IPS DF 19.7 (cell line): ENCODE measurements at places on chromosomes 11 and 22.

DNA sequence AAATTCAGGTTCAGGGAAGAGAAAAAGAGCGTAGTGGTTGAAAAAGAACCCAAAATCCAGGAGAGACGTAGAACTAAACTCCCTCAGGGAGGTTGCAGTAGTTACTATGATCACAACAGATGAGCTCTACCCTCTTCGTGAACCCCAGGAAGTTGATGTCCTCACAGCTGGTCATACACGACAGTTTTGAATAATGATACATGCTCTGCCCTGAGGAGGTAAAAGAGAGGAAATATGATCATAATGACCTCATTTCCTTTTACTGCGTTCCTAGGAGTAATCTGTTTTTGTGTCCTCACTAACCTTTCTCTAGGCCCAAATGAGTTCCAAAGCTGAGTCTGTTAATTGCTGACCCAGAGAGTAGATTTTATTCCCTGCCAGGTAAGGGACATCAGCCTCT lies 1.3 kb downstream of the PATE2 start:
- DNase-seq = no peak

GRCh38 chr11:116111546-116111945 lies 607.3 kb upstream of the CADM1 start:
- DNase-seq = no peak

DNA sequence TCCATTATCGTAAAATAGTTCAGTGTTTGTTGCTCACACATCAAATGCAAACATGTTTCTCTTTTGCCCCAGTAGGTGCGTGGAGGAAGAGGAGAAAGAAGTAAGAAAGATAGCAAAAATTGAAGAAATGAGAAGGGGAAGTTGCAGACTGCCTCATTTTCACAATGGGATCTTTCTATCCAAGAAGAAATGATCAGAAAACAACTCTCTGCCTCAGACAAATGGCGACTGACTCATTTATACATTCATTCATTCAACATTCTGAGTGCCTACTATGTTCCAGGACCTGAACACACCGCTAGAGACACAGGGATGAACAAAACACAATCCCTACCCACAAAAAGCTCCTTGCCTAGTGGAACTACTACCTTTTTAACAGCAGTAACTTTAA lies 367 bp downstream of the HPS5 start:
- DNase-seq = no peak

DNA sequence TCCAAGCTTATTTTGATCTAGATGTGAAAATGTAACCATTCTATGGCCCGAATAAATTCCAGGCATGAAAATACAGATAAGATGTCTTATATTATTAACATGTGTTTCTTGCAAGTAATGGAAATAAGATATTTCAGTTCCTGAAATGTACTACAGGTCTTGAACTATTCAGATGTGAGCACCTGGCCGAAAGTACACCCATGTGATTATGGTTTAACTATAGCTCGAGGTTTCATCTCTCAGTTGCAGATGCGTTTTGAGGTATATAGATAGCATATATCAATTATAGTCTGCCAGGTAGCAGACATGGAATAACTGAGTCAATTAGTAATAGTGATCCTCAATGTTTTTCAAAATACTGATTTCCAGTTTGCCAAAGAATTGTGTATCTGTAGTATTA lies 68.3 kb downstream of the DDIAS start:
- no peak for DNase-seq

DNA sequence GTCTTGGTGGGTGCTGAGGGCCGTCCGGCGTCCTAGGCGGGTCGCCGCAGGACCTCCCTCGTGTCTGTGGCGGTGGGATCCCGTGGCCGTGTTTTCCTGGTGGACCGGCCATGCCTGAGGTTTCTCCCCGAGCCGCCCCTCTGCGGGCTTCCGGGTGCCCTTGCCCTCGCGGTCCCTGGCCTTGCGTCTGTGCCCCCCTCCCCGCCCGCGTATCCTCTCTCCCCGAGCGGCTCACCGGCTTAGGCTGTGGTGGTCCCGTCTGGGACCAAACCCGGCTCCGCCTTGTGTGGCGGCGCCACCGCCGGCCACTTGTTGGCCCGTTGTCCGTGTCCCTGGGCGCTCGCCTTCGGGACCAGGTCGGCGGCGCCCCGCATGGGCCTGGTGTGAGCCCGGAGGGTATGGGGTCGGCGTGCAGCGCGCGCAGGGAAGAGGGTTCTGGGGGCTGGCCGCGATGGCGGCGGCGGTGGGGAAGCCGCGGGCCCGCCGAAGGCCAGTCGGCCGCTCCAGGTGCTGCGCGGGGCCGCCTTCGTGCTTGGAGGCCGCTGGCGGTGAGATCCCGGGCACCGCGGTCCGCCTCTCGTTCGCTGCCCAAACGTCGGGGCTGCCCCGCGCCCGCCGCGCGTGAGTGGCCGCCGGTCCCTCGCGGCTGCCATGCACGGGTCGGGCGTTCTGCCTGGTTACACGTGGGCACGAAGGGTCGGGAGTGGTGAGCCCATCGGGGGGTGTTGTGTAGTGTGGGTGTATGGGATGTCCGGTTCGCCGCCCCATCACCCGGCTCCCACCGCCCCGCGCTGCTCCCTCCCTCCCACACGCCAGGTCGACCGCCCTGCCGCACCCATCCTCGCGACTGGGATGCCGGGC lies 3899.1 kb upstream of the OR11H1 start:
- DNase-seq = no peak

DNA sequence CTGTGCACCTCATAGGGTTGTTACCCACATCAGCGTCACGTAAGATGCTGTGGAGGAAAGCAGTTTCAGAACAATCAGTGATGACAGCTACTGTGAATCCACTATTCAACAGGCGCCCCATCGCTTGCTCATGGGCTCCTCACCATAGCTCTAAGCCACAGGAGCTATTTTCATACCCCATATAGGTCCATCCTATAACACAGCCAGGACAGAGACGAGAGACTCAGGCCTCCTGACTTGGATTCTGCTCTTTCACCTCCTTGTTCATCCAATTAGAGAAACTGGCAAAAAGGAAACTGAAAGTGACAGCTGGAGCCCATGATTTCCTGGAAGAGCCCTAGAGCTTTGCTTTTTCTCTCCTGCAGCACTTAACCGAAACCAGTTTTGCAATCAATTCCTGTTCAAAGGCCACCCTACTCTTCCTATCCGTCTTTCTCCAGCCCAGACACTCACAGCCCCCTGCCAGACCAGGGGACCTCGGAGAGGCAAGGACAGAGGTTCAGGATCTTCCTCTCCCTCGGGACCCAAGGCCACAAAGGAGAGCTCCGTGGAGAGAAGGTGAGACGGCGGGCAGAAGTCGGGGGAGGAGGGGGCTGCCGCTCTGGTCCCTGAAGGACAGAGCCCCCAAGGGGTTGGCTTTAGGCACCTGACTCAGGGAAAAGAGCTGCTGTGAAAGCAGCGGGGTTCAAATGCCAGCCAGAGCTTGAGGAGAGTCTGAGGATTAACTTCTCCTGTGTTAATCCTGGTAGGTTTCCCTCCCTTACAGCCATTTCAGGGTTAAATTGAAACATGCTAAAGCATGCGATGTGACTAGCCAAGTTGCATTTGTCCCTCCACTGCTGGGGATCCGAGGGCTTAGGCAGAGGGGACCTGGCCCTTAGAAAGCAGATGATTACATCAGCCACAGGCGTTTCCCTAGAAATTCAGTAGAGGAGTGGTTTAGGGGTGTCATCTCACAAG lies at the start of gene APOL6:
TSS of gene APOL6 (plus strand) at position 381 of the 960 bp plus-strand sequence. CDS start 7,980 bp downstream, outside the sequence.
- DNase-seq = no peak

DNA sequence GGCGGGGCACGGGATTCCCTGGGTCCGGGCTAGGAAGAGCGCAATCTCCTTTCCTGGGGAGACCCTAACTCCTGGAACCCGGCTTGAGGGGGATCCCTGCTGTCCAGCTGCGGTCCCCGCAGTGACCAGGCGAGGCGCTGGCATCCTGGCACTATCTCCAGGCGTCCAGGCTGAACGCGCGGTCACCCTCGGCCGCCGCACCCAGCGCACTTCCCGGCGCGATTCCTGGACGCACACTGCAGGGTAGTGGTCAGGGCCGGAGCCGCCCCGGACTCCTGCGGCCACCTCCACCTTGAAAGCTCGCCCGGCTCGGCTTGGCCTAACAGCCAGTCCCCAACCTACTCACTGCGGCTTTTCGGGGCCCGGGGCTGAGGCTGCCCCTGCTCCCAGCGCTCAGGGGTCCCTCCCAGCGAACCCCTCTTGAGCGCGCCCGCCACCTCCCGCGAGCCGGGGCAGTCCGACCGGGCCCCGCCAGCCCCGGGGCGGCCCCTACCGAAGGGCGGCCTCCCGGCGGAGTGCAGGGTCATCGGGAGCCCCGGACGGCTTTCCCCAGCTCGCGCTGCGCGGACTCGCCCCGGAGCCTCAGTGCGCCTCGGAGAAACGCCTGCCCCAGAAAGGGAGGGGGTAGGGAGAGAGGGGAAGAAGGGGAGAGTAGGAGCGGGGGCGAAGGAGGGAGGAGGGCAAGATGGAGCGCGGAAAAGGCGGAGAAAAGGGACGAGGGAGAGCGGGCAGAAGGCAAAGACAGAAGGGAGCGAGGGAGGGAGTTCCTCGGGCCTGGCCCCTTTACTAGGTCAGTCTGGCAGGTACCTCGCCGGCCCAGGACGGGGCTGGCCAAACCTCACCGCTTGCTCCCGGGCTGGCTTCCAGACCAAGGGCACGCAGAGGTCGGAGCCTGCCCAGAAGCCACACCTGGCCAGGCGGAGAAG lies 1.0 kb downstream of the POU2AF3 start:
- DNase-seq = no peak

GRCh38 chr11:111303461-111303860 lies 5.1 kb downstream of the POU2AF3 start:
- DNase-seq = no peak

DNA sequence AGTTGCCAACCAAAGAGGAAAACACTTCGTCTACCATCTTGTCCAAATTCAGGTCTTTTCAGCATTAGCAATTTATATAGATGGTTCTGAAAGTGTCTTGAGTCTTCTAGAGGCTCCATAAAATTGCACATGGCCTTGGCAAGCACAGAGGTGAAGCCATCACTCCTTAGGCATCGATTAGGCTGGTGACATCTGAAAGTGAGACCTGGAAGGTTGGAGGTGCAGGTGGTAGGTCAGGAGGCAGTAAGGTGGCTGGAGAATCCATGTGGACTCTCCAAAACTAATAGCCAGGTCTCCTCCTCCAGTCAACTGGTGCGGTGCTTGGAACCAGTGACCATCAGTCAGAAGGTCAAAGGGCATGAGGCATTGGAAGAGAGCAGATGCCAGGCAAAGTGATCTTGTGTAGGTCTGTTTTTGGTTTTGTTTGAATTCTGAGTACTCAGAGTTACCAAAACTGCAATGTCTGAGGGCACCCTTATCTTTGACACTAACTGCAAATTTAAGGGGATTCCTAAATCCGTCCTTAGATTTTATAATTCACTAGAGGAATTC lies 6.6 kb upstream of the APOL2 start:
- no peak for DNase-seq

DNA sequence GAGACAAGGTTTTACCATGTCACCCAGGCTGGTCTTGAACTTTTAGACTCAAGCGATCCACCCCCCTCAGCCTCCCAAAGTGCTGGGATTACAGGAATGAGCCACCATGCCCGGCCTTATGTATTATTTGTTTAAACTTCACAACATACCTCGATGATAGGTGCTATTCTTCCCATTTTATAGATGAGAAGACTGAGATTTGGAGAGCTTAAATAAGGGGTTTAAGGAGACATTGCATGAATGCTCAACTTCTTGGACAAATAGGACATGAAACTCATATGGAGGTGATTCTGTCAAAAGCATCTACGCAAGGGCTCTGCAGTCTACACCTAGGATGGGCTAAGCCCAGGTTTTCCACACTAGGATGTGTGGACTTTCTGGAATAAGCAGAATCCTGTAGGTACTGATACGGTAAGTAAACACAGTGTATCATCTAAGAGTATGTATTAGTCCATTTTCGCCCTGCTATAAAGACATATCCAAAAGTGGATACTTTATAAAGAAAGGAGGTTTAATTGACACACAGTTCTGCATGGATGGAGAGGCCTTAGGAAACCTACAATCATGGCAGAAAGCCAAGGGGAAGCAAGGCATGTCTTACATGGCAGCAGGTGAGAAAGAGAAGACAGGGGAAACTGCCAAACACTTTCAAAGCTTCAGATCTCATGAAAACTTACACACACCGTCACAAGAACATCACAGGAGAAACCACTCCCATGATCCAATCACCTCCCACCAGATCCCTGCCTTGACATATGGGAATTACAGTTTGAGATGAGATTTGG lies 62.8 kb upstream of the CAPRIN1 start:
- DNase-seq = no peak

- no peak for DNase-seq
Measured at GRCh38 chr11:61142424-61142823, 18.8 kb downstream of the VPS37C start.

GRCh38 chr11:77051511-77051910 lies 15.3 kb upstream of the CAPN5 start:
- no peak for DNase-seq

DNA sequence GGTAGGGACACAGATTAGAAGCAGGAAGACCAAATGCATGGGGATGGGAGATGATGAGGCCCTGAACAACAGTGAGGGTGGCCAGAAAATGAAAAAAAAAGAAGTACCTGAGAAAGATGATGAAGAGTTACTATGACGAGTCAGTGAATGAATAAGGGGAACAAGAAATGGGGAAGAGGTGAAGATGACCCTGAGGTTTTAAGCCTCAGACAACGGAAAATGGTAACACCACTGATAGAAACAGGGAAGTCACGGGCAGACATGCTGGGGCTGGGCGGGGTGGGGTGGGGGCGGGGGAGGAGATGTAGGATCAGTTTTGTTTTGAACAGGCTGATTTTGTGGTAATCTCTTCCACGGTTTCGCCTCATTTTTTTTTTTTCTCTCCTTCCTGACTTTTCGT lies 205.1 kb upstream of the CADM1 start:
- no peak for DNase-seq

GRCh38 chr11:46604796-46605195 lies 11.0 kb upstream of the AMBRA1 start:
- DNase-seq = no peak

GRCh38 chr22:29700206-29700899 lies 19.4 kb upstream of the CABP7 start:
- no peak for DNase-seq

DNA sequence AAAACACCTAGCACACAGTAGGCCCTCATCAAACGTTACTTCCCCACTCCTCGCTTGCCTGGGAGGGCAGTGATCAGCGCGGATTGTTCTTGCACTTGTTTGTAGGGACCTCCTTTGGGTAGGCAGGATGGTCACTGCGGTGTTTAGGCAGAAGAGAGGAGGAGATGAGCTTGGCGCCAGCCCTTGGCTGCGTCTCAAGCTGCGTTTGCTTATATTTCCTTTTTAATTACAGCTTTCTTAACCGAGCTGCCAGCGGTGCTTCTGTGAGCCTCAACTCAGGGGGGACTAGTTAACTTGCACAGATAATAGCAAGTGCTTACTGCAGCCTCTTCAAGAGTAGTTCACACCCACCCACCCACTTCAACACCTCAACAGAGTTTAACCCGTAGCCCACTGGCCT lies 15.1 kb downstream of the IFT27 start:
- no peak for DNase-seq
